Left kidney (tissue), 8 donors: ENCODE measurements at places on chromosomes 3 and 15. TPM values are rescaled to one million over a fixed set of nuclear protein-coding genes. Genes with fewer than 3 reads are reported as not detected.

DNA sequence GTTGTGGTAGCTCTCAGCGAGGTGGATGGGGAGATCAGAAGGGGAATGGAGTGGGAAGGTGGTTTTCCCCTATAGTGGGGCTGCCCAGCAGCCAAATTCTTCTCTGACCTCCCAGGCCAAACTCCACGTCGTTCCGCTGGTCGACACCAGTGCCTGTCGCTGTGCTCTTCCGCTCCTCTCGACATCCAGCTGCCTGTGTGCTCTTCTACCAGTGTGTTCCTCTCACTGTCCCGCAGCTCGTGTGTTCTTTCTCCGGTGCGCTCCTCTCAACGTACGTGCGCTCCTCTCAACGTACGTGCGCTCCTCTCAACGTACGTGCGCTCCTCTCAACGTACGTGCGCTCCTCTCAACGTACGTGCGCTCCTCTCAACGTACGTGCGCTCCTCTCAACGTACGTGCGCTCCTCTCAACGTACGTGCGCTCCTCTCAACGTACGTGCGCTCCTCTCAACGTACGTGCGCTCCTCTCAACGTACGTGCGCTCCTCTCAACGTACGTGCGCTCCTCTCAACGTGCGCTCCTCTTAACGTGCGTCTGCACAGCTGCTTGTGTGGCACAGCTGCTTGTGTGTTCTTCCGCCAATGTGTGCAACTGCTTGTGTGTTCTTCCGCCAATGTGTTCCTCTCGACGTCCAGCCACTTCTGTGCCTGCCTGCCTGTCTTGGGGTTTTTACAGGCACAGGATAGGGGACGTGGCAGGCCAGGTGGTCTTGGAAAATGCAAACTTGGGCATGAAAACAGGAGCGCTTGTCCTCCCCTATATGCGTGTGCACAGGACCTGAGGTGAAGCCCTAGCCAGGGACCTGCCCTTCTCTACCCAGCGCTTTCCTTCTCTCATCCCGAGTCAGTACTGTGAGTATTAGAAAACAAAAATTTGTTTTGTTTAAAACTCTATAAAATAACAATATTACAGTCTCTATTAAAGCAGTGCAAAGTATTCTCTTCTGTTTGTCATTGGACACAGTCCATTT lies 991.1 kb downstream of the GBE1 start:
- no peak for DNase-seq

DNA sequence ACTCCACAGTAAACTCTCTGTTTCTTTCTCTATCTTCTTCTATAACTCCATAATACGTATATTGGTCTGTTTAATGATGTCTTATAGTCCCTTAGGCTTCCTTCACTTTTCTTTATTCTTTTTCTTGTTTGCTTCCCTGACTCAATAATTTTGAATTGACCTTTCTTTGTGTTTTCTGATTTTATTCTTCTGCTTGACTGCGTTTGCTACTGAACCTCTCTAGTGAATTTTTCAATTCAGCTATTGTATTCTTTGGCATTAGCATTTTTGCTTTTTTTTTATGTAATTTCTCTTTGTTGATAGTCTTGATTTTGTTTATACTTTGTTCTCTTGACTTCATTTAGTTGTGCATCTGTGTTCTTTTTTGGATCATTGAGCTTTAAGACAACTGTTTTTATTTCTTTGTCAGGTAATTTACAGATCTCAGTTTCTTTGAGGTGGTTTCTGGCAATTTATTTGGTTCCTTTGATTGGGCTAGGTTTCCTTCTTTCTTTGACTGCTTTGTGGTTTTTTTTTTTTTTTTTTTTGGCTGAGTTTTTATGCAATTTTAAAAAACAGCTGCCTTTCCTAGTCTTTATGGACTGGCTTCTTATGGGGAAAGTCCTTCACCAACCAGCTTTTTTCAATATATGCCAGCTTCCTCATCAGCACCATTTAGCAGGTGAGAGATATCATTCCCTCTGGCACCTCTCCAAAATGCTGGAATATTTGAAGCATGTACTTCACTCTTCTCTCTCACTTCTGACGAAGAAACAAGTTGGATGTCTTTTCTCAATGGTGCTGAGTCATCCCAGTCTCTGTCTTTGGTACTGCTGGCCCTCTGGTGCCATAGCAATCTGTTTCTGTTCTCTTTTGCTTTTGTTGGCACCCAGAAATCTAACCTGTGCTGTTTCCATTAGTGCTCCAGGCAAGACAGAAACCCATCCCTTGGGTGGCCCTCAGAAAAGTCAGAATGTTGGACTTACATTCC lies 17.6 kb downstream of the RSRC1 start:
- DNase-seq = no peak

DNA sequence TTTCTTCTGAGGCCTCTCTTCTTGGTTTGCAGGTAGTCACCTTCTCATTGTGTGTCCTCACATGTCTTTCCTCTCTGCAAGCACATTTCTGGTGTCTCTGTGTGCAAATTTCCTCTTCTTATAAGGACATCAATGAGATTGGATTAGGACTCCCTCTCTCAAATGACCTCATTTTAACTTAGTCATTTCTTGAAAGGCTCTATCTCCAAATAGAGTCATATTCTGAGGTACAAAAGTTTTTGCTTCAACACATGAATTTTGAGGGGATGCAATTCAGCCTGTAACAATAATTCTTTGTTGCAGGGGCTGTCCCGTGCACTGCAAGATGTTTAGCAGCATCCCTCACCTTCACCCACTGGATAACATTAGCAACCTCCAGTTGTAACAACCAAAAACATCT lies 115.0 kb upstream of the DCBLD2 start:
- no peak for DNase-seq

OSTN gene
- 8.1 TPM for polyA plus RNA-seq

GRCh38 chr3:170058127-170058526 lies 20.3 kb downstream of the GPR160 start:
- no peak for DNase-seq

DNA sequence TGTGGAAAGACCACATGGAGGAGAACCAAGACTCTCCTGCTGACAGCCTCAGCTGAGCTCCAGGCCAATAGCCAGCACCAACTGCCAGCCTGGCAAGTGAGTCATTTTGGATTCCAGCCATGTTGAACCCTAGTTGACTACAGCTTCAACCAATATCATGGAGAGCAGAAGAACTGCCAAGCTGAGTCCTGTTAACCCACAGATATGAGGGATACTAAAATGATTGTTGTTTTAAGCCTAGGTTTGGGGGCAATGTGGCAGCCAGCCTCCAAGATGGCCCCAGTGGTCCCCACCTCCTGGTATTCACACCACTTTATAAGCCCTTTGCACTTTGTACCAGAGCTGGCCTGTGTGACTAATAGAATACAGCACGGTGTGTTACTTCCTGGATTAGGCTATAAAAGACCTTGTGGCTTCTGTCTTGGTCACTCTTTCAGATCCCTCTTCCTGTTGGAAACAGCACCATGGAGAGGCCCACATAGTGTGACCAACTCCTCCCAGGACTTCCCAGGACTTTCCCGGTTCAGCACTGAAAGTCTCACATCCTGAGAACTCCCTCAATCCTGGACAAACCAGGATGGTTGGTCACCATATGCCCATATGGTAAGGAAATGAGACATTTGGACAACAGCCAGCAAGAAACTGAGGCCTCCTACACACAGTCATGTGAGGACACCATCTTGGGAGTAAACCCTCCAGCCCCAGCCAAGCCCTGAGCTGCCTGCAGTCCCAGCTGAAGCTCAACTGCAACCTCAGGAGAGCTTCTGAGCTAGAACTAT lies 32.4 kb upstream of the CDV3 start:
- no peak for DNase-seq

POLQ gene
- polyA plus RNA-seq = 9.7 TPM

GRCh38 chr15:61748529-61748928 lies 311.7 kb downstream of the VPS13C start:
- no peak for DNase-seq

GRCh38 chr15:80871858-80872257 lies 92.7 kb downstream of the CEMIP start:
- peak; percentile 52 for DNase-seq

RGMA gene
- polyA plus RNA-seq = 7.9 TPM

GRCh38 chr15:55241891-55242290 lies 45.1 kb upstream of the RSL24D1 start:
- no peak for DNase-seq

RFT1 gene
- polyA plus RNA-seq = 25.1 TPM

- no peak for DNase-seq
Measured at GRCh38 chr3:46539443-46540005, 26.6 kb downstream of the LRRC2 start.

DNA sequence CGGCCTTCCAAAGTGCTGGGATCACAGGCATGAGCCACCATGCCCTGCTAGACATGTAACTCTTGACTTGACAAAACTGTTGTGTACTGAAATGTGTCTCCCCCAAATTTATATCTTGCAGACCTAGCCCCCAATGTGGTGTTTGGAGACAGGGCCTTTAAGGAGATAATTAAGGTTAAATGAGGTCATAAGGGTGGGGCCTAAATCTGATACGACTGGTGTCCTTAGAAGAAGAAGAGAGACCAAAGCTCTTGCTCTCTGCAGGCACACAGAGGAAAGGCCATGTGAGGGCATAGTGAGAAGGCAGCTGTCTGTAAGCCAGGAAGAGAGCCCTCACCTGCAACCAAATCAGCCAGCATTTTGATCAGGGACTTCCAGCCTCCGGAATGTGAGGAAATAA lies 361.3 kb downstream of the SV2B start:
- DNase-seq = no peak

DNA sequence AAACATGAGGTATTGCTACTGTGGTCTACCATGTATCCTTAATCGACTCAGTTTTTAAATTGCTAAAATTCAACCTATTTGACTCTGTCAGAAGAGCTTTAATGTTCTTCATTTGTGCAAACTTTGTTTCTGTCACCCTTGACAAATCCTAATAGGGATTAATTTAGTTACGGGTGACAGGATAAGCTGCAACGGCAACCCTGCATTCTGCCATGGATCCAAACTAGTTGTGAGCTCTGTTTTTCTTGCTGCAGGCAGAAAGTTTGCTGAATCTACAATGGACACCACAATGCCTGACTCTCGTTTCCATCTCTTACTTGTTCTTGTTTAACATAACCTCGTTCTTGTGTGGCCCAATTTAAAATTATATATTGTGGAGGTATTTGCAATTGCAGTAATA lies 352.3 kb downstream of the ROBO2 start:
- no peak for DNase-seq

- DNase-seq = peak; percentile 56
Measured at GRCh38 chr3:157387708-157388435, 48.8 kb upstream of the PTX3 start.
